ENCODE measurements at places on chromosomes 12 and 14.

GRCh38 chr14:90545966-90546751, 149.3 kb downstream of the CALM1 start:
- no peak for DNase-seq

DNA sequence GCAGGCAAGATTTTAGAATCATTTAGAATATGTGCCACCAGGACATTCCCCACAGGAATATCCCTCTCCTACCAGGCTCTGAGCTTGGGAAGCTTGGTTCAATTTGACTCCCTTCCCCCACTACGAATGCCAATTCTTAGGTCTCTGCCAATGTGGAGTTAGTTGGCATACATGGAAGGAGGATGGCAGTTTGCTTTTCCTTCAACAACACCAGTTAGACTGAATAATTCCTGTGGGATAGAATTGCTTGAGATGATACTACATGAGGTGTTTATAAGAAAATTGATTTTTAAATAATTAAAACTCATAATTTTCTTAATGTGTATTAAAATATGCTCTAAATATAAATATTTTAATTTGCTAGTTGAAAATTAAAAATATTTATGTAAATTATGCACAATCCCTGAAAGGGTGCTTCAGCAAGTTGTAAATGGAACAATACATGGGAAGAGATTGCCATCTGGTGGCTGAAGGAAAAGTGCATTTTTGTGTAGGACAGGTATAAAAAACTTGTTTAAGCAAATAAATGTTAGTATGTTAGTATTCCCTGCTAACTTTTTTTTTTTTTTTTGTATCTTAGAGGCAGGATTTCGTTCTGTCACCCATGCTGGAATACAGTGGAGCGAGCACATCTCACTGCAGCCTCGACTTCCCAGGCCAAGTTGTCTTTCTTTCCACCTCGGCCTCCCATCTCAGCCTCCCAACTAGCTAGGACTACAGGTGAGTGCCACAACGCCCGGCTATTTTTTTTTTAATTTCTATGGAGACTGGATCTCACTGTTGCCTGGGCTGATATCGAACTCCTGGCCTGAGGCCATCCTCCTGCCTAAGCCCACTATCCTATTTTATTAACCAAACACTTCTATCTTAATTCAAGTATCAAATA, 25.8 kb upstream of the STRAP start:
- no peak for DNase-seq

- no peak for DNase-seq
Observed at GRCh38 chr14:65304963-65305362, 107.6 kb upstream of the FUT8 start.

- DNase-seq, result no peak
Observed at GRCh38 chr14:38616959-38617358, 361.1 kb upstream of the CLEC14A start.

DNA sequence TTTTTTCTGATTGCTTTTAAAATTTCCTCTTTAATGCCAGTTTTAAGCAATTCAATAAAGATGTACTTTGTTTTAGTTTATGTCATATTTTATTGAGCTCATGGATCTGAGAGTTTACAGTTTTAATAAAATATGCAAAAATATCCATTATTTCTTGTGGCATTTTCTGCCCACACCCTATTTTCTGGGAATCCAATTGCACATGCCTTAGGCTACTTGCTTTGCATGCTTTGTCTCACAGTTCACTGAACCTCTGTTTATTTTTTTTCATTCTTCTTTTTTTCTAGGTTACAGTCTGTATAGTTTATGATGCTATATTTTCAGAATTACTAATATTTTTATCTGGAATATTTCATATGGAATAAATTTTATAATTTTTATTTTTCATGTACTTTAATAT, 1258.0 kb downstream of the FSCB start:
- DNase-seq, result no peak

DNA sequence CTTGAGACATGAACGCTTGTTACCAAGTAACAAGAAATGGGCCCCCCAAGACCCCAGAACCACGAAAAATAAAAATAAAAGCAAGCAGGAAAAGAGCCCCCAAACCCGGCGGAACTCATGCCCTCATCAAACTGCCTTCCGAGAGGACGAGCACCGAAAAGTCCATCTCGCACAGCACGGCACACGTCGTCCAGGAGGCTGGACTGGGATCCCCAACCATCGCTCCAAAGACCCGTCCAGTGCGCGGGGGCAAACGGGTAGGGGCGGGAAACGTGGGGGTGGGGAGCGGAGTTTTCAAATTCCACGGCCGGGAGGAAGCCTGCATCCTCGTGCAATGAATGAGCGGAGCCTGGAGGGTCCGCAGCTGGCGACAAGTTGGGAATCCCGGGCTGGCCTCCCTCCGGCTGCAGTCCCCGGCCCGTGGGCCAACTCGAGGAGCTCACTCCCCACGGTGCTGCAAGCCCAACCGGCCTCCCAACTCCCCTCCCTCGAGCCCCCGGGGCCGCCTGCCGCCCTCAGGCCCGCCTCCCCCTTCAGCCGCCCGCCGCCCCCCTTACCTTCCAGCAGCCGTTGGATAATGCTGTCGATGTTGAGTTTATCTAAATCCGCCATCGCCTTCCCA, 484 bp downstream of the PPP1CC start:
- DNase-seq, result no peak

DNA sequence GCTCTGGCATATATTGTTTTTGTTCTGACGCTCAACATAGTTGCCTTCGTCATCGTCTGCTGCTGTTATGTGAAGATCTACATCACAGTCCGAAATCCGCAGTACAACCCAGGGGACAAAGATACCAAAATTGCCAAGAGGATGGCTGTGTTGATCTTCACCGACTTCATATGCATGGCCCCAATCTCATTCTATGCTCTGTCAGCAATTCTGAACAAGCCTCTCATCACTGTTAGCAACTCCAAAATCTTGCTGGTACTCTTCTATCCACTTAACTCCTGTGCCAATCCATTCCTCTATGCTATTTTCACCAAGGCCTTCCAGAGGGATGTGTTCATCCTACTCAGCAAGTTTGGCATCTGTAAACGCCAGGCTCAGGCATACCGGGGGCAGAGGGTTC, 77.0 kb downstream of the GTF2A1 start:
- DNase-seq, result no peak

DNA sequence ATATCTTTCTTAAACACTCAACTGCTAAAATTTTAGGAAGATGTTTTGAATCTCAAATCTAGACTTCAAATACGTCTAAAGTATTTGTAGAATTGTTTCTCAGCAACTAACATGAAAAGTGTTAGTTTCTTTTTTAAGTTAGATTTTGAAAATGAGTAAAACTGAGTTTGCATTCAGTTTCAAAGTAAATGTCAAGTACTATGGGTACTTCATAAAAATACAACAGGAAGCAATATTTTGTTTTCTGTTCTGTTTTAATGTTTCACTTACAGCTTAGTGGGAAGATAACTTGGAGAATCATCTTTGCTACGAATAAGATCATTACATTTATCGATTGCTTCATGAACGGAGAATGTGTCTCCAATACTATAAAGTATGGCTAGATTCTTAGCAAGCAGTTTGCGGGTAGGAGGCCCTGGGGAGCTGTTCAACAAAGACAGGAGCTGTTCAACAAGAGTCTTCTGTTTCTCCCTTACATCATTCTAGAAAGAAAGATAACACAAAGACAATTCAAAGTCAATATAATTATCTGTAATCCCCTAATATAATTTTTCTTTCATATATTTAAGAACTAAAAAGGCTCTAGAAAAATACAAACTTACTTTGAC, 20.2 kb downstream of the HEATR5A start:
- DNase-seq, result no peak

- DNase-seq, result no peak
Observed at GRCh38 chr14:99326041-99326710, 54.2 kb upstream of the BCL11B start.

GRCh38 chr14:31465111-31465510, 7.8 kb upstream of the DTD2 start:
- no peak for DNase-seq

DNA sequence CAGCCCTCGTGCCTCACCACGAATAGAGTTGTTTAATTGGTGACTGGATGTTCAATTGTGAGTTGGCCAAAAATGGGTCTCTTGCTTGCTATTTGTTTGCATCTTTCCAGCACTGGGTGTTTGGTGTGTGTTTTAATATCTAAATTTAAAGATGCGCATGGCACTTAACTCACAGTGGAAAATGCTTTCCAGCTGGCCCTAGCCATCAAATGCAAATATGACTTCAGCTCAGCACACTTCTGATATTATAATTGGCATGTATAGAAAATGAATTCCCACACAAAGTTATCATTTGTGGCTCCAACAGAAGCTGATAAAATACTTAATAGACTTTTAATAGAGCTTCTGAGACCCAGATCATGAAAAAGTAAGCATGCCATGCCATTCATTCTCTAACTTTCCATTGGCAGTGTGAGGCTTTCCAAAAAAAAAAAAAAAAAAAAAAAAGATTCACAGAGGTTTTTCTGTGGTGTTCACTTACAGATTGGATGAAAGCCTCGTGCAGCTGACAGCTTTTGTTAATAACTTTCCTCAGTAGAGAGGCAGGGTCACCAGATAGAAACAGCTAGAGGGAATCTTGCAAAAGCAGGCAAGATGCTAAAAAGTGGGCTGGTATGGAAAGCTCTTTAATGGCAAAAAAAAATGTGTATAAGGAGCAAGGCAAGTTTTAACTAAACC, 425.2 kb downstream of the GALC start:
- DNase-seq, result no peak

GRCh38 chr12:49557917-49558215, 10.1 kb downstream of the MCRS1 start:
- no peak for DNase-seq

GRCh38 chr12:2180737-2181082, 127.9 kb downstream of the CACNA1C start:
- no peak for DNase-seq

DNA sequence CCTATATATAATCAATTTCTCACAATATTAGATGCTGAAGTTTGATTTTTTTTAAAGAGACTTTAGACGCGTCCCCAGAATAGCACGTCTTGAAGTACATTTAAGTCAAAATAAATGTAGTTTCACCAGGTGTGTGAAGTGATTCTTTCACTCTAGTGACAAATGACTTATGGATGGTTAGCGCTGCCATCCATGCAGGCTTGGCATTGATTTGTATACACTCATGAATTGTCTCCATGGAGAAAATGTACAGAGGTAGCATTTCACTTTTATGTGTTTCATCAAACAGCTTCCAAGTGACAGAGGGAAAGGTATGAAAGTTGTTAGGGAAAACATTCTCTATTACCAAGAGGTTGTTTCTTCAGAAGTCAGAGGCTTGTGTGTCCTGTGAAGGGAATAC, 360.8 kb downstream of the PDZRN4 start:
- no peak for DNase-seq

DNA sequence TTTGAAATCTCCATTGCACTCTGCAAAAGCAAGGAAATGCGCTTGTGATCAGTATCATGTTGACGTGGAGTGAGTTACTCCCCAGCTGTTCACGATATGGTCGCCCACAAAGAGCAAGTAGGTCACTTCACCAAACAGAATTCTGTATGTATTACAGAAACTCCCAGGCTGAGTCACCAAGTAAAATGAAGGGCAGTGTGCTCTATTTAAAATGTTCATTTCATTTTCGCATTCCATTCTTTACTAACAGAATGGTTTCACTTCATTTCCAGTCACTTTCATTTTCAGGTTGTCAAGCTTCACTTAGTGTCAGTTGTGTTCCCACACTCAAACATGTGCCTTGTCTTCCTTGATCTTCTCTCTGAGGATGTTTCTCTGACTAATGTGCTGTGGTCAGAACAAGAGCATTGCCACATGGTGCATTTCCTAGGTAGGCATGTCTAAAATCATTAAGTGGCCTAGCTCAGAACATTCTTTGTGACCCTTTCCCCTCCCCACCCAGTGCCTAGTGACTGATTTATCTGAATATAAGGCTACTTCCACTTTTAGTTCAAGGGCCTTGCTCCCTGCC, 391.2 kb downstream of the RAD51B start:
- no peak for DNase-seq

GRCh38 chr14:81686512-81686911, 152.9 kb upstream of the SEL1L start:
- DNase-seq, result no peak

DNA sequence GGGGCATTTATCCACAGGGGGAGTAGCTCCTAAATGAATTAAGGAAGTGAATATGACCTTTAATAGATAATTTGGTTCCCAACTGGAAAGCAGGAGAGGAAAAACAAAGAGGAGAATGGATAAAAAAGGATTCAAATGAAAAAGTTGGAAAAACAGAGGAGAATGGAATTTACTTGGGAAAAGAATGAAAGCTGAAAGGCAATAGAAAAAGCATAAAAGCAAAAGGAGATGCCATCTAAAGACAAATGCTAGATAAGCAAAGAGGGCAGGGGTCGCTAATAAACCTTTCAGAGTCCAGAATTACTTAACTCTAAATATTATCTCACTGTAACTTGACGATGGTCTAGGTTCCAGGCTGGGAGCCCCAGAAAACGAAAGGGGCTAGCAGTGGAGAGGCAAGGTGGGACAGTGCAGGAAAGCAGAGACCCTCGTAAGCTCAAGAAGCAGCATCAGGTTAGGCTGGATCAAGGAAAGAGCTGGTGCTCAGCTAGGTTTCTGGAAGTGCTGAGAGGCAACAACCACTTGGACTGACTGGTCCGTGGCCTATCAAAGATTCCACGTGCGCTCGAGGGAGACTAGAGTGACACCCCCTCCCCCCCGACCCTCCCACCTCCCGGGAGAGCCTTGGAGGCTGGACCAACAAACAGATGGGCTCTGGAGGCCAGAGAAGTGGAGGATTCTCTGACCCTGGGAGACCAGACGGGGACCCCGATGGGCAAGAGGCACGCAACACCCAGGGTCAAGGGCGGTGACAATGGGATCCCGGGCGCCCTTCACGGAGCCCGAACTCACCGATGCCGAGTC, 1.2 kb downstream of the SLC2A13 start:
- DNase-seq, result no peak

DNA sequence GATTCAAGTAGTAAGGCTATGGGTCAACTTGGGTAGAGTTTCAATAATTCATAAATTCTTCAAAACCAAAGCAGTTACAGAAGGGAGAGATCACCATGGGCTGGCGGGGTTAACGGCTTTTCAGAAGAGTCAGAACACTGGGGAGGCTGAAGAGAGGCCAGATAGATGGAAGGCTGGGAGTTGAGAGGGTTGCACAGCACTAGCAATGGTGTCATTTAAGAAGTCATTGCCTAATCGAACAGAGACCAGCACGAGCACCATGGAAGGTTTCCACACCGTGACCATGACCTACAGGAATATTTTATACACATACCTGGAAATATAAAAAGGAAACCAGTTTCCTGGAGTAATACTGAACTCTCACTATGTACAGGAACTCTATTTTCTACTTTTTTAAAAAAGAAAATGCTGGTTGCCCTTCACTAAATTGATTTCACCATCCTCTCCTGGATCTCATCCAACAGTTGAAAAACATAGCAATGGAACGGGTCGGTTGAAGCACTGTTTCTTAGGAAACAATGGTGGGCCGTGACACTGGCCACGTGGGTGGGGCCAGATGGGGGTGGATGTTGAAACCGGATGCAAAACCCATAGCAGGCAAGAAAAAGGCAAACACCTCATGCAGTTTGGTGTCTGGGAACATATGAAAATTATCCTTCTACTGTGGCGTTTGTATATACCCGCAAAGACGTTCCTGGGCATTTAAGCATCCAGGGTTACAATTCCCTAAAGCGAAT, 38.0 kb upstream of the RIN3 start:
- DNase-seq, result no peak

GRCh38 chr12:48061938-48062719, 43.8 kb downstream of the SENP1 start:
- DNase-seq, result no peak

GRCh38 chr12:125185311-125185739, 120.1 kb downstream of the AACS start:
- no peak for DNase-seq
